ENCODE measurements at places on chromosomes 11 and 22. TPM values are rescaled to one million over a fixed set of nuclear protein-coding genes. Genes with fewer than 3 reads are reported as not detected.

DNA sequence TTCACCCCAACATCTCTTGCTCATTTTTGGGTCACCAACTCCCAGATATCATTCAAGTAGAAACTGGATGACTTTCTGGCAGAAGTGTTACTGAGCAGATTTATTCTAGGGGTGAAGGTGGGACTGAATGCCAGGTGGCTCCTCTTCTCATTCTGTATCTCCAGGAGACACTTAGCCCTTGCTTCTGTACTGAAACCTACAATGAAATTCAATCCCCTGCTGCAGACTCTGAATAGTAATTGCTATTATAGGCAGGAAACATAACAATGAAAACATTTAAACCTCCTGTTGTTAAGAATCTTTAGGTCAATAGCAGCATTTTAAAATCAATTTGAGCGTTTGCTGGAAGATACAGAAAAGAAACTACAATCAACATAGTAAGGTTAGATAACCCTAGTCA lies 879.4 kb upstream of the TENM4 start:
- DNase-seq = no peak

DNA sequence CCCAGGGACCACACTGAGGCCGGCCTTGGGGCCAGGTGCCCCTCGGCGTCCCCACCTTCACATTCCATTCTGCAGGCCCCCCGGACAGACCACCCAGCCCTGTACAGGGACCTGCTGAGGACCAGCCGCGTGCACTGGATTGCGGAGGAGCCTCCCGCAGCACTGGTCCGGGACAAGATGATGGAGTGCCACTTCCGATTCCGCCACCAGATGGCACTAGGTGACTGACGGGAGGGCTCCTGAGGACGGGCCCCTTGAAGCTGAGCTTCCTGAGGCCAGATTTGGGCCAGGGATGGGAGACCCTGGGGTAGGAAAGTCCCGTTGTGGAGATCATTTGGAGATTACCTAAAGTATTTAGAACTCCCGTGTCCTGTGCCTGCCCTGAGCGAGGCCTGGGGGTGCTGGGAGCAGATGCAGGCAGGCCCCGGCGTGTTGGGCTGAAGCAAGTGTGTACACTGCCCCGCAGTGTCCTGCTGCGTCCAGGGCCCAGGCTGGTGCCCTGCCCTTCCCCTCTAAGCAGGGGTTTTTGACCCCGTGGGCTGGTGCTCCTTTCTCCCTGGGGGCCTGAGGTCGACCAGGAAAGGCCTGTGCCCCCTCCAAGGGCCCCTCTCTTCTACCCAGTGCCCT lies 20.0 kb downstream of the TRMU start:
- peak; percentile 46 for DNase-seq

The PTGDR2 gene
- under 0.01 TPM for total RNA-seq

The P2RY2 gene
- not detected for total RNA-seq

- peak; percentile 78 for DNase-seq
These were observed 913.4 kb upstream of the RAG2 start for GRCh38 chr11:37511425-37511933.

DNA sequence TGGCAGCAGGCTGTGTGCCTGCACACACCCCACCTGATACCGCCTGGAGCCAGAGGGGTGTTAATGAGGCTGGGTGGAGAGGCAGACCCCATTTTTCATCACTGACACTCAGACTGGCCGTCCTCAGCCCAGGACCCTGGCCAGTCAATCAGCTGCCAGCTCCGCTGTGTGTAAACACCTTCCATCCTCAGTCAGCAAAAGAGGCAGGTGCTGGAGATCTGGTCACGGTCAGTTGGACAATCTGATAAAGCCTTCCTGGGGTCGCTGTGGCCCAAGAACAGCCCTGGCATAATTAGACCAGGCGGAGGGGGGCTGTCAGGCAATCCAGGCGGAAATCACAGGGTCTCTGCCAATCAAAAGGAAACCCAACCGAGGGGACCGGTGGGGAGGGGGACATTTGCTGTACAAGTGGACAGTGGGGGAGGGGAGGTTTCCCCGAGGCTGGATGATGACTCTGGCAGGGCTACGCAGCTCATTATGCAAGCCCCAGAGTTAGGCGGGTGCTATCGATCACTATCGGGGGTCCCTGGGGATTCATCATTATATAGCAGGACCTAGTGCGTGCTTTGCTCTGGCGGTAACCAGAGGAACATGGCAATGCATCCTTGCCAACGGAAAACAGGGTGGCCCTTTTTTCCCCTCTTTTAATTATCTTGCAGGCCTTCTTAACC lies 72.9 kb downstream of the ABTB2 start:
- no peak for DNase-seq

The SHANK3 gene
- 0.86 TPM for total RNA-seq

GRCh38 chr11:75548595-75549272 lies 13.3 kb upstream of the SERPINH1 start:
- DNase-seq = no peak

GRCh38 chr11:64044730-64045393 lies 9.1 kb downstream of the FLRT1 start:
- DNase-seq = no peak

DNA sequence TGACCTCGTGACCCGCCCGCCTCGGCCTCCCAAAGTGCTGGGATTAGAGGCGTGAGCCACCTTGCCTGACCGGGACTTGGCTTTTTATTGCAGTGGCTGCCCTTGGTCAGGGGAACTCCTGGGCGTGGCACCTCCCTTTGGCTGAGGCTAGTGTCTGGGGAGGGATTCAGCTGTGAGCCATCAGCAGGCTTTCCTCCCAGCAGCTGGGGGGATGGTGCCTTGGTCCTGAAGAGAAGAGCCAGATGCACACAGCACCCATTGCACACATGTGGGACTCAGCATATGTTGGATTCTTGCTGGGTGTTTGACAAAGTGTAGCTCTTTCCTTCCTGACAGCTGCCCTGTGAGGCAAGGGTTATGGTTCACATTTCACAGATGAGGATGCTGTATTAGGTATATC lies 8.4 kb downstream of the CYTH4 start:
- DNase-seq = peak; percentile 82

- no peak for DNase-seq
These were observed 16.8 kb upstream of the TEF start for GRCh38 chr22:41364955-41365354.

DNA sequence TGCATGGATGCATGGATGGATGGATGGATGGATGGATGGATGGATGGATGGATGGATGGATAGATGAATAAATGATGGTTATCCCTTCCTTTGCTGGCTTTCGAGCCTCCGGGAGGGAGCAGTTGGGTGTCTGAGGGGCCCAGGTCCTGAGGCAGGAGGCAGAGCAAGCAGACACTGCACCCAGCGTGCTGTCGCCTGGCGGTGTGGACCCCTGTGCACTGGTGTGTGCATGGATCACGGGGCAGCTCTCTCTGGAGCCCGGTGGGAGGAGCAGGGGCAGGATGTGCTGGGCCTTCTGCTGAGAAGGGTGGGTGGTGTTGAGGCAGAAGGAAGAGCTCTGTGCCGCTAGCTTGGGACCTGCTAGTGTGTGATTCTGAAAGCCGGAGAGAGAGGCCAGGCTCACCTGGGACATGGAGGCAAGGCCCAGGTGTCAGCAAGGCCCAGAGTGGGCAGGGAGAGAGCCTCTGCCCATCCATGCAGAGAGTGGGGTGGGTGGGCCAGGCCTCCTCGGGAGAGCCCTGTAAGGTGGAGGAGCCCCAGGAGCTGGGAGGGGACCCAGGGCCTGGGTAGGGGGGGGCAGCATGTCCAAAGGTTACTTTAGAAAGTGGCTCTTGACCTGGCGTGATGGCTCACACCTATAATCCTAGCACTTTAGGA lies 254.4 kb downstream of the BRD1 start:
- no peak for DNase-seq

DNA sequence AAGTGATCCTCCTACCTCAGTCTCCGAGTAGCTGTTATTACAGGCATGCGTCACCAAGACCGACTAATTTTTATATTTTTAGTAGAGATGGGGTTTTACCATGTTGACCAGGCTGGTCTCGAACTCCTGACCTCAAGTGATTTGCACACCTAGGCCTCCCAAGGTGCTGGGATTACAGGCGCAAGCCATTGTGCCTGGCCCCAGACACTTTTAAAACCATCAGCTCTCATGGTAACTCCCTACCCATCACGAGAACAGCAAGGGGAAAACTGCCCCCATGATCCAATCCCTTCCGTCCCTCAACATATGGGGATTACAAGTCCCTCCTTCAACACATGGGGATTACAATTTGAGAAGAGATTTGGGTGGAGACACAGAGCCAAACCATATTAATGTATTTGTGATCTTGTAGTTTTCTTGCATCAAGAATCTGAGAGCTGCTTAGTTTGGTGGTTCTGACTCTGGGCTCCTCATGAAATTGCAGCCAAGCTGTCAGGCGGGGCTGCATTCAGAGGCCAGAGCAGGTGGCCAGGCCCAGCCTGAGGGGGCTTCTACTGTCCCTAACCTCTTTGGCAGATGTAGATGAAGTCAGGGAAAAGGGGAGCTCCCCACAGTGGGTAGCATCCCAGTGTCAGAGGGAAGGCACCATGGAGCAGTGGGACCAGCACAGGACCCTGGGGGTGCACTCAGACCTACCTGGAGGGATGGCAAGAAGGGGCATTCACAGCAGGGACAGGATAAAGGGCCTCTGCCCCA lies 31.2 kb upstream of the PRAME start:
- no peak for DNase-seq

The CCDC87 gene
- total RNA-seq = 0.64 TPM

DNA sequence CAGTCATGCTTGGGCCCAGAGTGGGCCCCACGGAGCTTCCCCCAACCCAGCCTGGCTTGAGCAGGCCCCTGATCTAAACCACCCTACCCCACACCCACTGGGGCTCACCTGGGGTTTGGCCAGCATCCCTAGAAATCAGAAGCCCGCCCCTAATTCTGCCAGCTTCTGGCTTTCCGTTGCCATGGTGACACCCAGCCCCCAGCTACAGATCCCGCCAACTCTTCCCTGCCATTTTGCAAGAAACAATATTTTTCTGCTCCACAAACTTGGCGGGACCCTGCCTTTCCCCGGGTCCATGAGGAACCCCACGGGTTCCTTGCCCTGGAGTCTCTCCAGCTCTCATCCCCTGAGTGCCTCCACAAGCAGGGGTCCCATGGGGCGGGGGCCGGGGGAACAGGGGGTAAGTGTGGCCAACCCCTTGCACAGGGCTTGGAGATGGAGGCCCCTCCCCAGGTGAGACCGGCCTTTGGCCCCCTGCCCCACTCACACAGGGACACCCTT lies 90.0 kb downstream of the CDKN1C start:
- no peak for DNase-seq

- peak; percentile 93 for DNase-seq
These were observed 450.4 kb downstream of the MIAT start for GRCh38 chr22:27107824-27108223.

The BEST1 gene
- total RNA-seq = 3.2 TPM

All from fibroblast of villous mesenchyme (primary cell).